ENCODE measurements at places on chromosomes 7 and 10.

- DNase-seq = no peak
Measured at GRCh38 chr7:138891446-138891810, 89.8 kb downstream of the KIAA1549 start.

DNA sequence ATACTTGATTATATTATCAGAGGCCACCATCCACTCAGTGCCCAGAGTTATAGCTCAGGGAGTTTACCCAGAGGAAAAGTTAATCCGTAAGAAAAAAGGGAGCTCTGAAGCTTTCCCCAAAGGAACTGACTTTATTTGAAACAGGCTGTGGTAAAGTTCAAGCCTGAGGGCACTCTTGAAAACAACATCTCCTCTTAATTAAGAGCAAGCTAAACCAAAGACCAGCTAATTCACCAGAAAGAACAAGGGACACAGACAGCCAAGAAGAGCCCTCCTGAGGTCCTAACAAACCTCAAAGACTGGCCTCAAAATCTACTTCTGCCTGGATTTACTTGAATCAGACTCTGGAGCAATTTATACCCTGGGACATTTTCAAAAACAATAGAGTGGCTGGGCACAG lies 159.6 kb upstream of the CHST15 start:
- no peak for DNase-seq

DNA sequence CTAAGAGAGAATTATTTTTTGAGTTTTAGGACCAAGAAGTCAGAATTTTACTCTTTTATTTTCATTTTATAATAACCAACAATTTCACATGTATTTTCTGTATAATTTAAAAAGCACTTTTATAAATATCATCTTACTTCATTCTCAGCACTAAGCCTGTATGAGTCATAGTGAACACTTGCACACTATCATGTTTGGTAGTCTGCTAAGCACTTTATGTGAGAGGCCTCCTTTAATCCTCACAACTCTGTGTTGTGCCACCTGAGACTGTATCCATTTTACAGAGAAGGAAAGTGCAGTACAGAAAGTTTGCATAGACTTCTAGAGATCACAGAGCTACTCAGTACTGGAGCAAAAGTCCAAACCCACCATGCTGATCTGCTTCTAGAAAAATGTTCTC lies 939.6 kb downstream of the NRG3 start:
- no peak for DNase-seq

- no peak for DNase-seq
Measured at GRCh38 chr10:12876266-12876665, 125.2 kb downstream of the CCDC3 start.

- DNase-seq = no peak
Measured at GRCh38 chr7:31939076-31939475, 131.1 kb downstream of the PDE1C start.

- no peak for DNase-seq
Measured at GRCh38 chr7:88355011-88355410, 48.3 kb upstream of the STEAP4 start.

- no peak for DNase-seq
Measured at GRCh38 chr7:25456467-25457171, 228.3 kb upstream of the NPVF start.

- no peak for DNase-seq
Measured at GRCh38 chr10:123146013-123146893, 1.7 kb upstream of the HMX2 start.

DNA sequence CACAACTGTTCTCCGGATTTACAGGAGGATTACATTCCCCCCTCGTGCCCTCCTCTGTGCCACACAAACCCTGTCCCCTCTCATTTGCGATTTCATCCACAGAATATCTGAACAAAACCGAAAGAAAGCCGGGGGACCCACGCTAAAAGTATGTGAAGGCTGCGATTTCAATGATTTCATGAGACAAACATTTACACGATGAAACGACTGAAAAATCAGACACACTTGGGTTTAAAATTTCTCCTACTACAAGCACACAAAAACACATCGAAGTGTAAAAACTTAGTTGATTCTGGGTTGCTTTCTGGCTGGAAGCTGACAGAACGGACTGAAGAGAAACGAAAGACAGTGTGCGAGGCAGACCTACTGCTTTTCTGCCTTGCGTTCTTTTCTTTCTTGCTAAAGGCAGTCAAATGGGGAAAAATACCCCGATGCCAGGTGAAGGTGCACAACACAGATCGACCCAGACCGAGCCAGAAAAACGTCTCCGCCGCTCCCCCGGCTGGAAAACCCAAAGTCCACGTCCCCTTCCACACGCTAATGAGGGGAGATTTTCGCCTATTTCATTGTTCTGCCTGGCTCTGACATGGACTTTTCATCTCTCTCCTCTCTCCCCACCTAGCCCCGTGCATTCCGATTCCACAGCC lies 1.2 kb downstream of the HIPK2 start:
- DNase-seq = peak; percentile 9

- DNase-seq = no peak
Measured at GRCh38 chr7:104772405-104773345, 241.3 kb upstream of the KMT2E start.

DNA sequence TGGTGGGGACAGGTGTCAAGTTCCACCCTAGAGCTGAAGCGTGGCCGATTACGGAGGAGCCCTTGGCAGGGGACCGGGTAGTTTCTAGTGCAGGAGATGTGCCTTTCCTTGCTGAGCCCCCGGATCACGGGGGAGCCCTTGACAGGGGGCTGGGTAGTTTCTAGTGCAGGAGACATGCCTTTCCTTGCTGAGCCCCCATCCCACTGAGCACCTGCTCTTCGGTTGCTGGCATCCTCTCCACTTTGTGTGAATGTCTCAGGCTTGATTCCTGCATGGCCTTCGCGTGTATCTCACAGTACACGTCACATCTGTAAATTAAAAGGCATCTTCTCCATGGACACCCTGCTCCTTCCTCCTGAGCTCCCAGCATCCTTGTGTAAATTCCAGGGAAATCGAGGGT lies 263.5 kb downstream of the ADARB2 start:
- no peak for DNase-seq

DNA sequence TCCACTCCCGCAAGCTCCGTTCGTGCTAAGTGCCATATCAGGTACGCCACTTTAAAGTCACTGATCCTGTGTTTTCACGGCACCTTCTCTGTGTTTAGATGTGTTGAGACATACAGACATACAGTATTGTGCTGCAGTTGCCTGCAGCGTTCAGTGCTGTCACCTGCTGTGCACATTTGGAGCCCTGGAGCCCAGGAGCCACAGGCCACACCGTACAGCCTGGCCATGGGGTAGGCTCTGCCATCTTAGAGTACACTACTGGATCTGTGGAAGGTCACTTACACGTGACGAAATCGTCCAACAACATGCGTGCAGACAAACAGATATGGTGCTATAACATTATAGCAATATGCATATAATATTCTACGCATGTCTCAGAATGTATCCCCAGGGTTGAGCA lies 111.3 kb downstream of the ELFN1 start:
- no peak for DNase-seq

DNA sequence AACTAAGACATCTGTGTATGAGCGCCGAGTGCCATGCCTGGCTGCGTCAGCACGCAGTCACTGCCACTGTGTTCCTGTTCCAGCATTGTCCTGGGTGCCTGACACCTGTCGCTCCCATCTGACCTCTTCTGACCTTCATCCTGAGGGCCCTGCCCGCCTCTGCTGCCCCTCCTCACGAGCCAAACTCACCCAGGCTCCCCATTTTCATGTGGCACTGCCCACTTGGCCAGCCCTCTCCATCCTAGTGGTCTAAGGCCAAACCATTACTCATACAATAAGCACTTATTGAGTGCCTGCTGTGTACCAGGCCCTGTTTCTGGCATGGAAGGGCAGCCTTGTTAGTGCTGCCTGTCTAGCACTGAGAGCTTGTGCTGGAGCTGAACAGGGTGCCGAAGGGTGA lies 77.2 kb upstream of the PCBD1 start:
- no peak for DNase-seq

- no peak for DNase-seq
Measured at GRCh38 chr10:87696922-87697745, 37.5 kb downstream of the PAPSS2 start.

DNA sequence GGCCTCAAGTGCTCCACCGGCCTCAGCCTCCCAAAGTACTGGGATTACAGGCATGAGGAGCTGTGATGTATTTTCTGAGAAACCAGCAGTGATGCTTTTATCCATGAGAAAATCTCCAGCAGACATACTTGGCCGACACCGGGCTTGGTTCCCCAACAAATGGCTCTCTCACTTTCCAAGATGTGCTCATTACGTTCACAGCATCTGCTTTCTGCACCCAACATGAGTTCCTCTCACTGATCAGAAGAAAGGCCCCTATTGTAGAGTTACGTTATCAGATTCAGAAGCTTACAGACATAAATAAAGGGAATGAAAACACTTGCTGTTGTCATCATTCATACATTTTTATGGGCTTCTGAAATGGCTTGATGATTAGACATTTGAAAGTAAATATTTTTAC lies 95.0 kb downstream of the CALD1 start:
- DNase-seq = no peak

GRCh38 chr10:113988535-113988934 lies 55.1 kb upstream of the ADRB1 start:
- DNase-seq = no peak

GRCh38 chr7:108454674-108455550 lies 1.3 kb downstream of the NRCAM start:
- no peak for DNase-seq

DNA sequence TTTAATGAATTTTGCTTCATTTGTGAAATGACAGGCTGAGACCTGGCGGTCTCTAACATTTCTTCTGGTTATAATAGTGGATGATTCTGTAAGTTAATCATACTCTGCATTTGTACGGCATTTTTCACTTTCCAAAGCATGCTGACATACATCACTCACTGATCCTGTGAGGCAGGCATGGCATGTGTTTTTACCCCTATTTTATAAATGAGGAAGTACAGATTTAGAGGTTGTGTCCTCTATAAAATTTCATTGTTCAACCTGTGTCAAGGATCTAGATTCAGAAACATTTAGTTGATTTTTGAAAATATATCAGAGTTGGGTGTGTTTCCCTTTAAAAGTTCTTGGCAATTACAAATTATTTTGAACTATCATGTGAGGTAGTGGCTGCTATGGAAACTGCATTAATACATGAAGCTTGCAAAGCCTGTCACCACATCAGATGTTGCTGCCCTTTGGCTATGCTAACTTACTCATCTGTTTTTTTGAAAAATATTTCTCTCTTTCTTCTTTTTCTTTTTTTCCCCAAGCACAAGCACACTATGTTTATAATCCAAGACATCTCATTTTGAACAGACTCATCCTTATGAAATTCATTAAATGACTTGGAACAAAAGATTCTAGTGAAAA lies 172.7 kb downstream of the GNAI1 start:
- no peak for DNase-seq

GRCh38 chr7:138625084-138625848 lies 75.9 kb downstream of the SVOPL start:
- no peak for DNase-seq

DNA sequence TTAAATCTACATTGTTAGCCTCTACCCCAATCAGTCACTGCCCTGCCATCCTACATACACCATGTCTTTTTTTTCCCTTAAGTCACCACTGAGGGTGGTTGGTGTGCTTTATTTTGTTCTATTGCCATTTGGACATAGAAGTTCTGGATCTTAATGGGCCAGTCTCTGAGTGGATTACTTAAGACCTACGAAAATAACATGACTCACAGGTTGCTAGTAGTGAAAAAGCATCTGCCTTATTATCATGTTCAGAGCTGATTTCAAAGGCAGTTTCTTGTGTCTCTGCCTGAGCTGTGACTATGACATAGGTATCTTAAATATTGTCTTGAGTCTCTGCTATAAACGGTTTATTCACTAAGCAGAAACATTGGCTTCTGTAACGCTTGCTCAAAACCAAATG lies 410.8 kb downstream of the MDFIC start:
- no peak for DNase-seq

GRCh38 chr7:39733881-39734632 lies 110.7 kb downstream of the RALA start:
- no peak for DNase-seq

DNA sequence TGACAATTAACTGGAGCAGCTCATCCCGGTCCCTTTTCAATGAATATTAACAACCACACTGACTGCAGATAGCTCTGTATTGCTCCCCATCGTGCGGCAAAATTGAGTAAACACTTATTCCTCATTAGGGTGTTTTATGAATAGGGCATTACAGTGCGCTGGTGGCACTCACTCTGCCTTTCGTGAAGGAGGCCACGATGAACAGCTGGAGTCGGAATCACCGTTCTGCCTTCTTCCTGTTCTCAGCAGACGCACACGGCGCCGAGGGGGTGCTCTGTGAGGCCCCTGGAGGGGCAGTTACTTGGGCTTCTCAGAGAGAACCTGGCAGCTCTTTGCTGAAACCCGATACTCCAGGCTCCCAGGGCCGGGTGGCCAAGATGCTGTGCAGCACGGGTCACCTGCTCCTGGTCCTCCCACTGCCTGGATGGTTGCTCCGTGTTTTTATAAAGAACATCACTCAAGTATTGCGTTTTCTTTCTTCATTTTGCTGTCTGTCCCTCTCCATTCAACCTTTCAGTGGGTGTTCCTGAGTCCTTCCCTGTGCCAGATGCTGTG lies 241.9 kb downstream of the GLRX3 start:
- no peak for DNase-seq

DNA sequence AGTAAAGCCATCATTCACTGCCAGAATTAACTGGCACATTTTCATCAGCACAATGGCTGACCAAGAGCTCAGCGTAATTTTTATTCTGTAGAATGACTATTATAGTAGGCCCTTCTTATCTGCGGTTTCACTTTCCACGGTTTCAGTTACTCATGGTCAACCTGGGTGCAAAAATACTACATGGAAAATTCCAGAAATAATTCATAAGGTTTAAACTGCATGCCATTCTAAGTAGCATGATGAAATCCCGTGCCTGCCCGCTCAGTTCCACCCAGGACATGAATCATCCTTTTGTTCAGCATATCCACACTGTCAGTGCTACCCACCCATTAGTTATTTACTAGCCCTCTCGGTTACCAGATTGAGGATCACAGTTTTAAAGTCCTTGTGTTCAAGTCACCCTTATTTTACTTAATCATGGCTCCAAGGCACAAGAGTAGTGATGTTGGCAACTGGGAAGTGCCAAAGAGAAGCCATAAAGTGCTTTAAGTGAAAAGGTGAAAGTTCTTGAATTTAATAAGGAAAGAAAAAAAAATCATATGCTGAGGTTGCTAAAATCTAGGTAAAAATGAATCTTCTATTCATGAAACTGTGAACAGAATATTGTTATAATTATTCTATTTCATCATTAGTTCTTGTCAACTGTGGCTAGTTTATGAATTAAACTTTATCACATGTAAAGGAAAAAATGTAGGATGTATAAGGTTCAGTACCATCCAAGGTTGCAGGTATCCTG lies 204.9 kb downstream of the DOCK4 start:
- no peak for DNase-seq

GRCh38 chr7:139924461-139924860 lies 95.4 kb downstream of the TBXAS1 start:
- no peak for DNase-seq

DNA sequence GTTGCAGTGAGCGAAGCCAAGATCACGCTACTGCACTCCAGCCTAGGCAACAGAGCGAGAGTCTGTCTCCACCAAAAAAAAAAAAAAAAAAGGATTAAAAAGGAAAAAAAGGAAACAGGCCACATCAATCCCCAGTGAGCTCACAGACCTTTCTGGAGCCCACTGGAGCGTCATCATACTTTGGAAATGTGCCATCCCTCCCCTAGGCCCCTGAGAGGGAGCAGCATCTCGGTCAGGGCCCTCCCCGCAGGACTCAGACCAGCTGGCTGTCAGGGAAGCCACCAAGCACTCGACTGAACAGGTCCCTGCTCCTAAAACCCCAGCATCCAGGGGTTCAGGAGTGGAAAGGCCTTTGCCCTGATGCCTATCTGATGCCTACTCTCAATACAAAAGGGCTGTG lies 97.9 kb upstream of the SH2B2 start:
- DNase-seq = no peak

GRCh38 chr10:74145133-74145532 lies 5.5 kb downstream of the AP3M1 start:
- no peak for DNase-seq

Measured in T-helper 9 cell (primary cell).